ENCODE measurements at places on chromosomes 3 and 15.

DNA sequence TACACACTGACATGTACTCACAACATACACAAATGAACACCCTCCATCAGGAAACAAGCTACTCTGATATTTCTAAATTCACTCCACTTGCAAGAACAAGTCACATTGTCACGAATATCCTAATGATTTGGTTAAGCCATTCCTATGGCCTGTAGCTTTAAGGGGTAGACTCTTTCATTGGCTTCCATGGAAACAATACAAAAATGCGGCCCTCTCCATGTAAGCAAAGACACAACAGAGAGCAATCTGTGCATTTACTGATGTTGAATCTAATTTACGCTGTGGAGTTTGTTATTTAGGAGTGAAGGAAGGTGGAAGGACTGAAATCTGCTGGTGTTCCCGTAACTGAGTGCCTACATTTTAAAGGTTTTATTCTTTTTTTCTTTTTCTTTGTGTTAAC is 114.5 kb downstream of the FMN1 start:
- no peak for DNase-seq

- DNase-seq: no peak
Observed at GRCh38 chr3:126616931-126617330, 38.0 kb downstream of the TXNRD3 start.

DNA sequence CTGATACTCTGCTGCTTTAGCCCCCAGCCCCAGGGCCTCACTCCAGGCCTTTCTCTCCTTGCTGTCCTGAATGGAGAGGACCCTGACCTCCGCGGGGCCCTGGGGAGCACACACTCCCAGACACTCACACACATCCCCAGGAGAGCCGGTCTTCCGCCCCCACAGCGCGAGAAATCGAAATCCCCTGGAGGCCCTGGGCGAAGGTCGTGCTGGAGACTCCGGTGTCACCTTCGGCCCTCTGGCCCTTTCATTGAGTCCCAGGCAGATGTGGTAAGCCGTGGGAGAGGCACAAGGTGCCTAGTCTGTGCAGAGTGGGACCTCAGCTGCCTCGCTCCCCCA is 848 bp upstream of the GOLGA8B start:
- no peak for DNase-seq

DNA sequence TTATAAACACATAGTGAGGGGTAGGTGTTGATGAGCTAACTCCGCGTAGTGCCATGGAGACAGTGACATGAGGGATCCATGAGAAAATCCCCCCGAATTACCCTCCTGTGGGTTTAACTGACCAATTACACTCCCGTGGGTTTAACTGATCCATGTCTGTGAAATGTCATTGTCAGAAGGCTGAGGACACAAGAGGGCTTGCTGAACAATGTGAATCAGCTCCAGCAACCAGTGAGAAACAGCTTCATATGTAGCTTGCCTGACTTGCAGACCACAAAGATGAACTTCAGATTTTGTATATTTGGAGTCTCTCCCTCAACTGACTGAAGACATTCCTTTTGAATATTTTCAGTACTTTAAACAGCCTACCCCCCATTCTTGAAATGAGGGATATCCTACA is 144.9 kb downstream of the FBN1 start:
- DNase-seq: no peak

Measured in KBM-7 (cell line).